T-cell (primary cell): ENCODE measurements at places on chromosomes 7 and 10. TPM values are rescaled to one million over a fixed set of nuclear protein-coding genes. Genes with fewer than 3 reads are reported as not detected.

DNA sequence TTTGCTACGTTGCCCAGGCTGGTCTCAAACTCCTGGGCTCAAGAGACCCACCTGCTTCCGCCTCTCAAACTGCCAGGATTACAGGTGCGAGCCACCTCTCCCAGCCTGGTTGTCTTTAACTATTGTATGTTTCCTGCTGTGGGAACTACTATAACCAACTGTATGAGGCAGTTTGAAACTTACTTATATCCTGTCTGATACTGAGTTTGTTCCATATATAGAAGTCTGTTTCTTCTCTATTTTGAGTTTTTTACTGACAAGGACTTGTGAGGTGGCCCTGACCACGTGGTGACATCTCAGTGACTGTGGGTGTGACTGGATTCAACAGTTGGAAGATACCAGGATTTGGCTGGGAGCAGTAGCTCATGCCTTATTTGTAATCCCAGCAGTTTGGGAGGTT lies 14.2 kb downstream of the FBH1 start:
- DNase-seq, result no peak

DNA sequence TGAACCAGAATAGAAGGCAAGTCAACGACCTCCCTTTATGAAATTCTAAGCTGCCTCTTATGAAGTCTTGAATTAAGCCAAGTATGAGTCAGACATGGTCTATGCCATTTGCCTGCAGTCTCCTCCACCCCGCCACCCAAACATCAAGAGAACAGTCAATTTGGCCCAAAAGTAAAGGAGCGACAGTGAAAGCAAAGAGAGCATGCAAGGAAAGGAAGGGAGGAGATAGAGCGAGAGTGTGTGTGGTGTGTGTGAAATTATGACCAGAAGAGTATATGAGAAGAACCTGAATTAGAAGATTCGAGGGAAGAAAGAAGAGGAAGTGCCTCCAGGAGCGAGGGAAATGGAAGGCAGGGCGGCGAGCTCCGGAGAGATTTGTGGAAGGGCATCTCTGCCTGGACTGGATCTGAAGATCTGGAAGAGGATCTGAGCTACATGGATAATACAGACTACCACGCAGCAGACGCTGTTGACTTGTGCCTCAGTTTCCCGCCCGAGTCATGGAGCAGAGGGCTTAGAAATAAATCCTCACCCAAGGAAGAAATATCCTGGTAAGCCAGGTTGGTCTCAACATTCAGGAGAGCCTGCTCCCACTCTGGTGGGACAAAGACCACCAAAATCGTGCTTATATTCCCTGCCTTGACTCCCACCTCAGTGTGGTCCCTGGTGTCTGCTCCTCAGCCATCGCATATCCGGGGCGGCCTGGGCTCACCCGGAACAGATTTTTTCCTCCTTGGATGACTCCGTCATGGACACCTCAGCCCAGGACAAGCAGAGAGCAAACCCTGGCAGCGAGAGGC lies 459 bp downstream of the ZDHHC6 start:
- no peak for DNase-seq

The ZNF727 gene
- total RNA-seq, result 0.85 TPM

The BEND7 gene
- total RNA-seq, result not detected

GRCh38 chr7:121360564-121360963 lies 31.8 kb downstream of the WNT16 start:
- DNase-seq, result no peak

- DNase-seq, result no peak
Measured at GRCh38 chr10:130218936-130219335, 82.7 kb downstream of the GLRX3 start.

The FGFBP3 gene
- total RNA-seq, result 2.1 TPM

GRCh38 chr7:15838265-15838664 lies 151.8 kb upstream of the MEOX2 start:
- DNase-seq, result no peak

- DNase-seq, result no peak
Measured at GRCh38 chr10:125592897-125593296, 90.1 kb downstream of the TEX36 start.

GRCh38 chr10:95791425-95791979 lies 35.5 kb downstream of the ENTPD1 start:
- no peak for DNase-seq

DNA sequence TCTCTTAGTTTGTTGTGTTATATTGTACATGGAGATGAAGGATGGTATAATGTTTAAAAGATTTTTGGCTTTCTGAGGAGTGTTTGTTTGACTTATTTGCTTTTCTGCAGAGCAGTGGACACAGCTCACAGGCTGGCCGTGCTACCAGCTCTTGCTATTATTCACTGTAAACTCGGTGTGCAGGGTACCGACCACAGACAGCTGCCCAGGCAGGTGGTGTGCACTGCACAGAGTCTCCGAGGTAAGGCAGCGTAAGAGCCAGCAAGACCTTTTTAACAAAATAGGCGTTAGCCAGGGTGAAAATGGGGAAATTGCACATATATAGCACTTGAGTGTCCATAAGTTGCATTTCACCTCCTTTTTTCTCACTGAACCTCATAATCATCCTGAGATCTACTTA lies 438.0 kb downstream of the CNTNAP2 start:
- DNase-seq, result no peak

DNA sequence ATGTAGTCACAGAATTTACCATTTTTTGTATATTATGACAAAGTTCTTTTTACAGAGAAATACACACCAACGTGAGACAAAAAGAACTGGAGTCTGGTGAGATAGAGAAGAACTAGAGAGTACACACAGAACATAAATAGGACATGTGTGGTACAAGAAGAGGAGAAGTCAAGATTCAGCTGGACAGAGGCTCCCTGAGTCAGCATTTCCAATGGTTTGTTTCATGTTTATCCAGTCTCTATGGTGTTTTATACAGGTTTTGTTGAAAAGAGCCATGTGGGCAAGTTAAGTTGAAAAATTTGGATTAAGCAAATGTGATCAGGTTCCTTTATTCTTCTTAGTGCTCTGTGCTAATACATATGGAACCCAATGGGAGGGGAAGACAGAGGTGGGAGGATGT lies 105.5 kb upstream of the AKR1E2 start:
- DNase-seq, result no peak

GRCh38 chr10:99628923-99629624 lies 8.8 kb upstream of the SLC25A28 start:
- DNase-seq, result no peak

DNA sequence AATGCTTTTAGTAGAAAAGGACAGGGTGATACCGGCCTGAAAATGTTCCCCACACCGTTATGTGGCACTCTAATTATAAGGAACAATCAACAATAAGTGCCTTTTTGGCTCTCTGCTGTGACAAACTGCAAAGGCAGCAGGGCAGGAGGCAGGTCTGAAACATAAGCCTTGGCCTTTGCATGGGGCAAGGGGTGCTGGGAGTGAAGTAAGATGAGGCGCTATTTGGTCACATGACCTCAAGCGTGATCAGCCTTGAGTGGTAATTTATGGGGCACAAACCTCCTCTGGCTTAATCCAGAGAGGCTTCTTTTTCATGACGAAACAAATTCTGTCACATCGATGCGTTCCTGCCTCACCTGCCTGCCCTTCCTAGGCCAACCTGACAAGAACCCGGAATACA lies 202.7 kb downstream of the TAX1BP1 start:
- no peak for DNase-seq

GRCh38 chr7:100604028-100604975 lies 2.1 kb downstream of the PCOLCE start:
- DNase-seq, result peak; percentile 70

The ENO4 gene
- not detected for total RNA-seq

DNA sequence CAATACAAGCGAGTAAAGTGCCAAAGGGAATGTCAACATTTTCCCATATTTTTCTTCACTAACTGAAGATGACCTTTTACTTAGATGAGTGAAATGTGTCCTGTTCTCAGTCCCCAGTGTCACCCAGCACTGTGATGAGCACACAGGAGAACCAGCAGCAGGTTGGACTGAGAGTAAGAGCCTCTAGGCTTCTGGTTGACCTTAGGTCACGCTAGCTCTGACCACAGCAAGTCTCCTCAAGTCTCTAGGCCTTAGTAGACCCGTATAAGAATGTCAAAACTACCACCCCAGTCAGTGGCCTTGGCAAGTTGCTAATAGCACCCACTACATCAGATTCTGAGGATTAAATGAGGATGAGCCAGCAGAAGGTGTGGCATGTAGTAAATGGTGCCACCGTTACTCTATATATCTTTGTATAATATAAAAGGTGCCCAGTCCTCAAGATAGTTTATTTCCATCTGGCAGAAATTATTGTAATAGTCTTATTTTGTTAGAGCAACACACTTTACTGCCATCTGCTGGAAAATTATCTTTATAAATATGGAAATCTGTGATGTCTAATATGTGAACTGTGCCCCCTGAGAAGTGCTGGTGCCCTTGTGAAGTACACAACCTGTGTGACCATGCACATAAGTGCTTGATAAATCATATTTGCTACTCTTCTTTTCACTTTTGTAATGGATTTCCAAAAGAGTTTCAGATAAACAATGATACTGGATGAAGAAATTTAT lies 75.7 kb downstream of the SPAG6 start:
- DNase-seq, result no peak

- no peak for DNase-seq
Measured at GRCh38 chr7:151819866-151820265, 57.0 kb downstream of the PRKAG2 start.

The HMX3 gene
- total RNA-seq, result 0.33 TPM

- DNase-seq, result no peak
Measured at GRCh38 chr10:8581521-8582225, 527.2 kb downstream of the GATA3 start.

GRCh38 chr7:91556956-91557650 lies 292.9 kb downstream of the FZD1 start:
- DNase-seq, result no peak

The MRLN gene
- not detected for total RNA-seq

The GPR26 gene
- total RNA-seq, result not detected

The C7orf33 gene
- total RNA-seq, result not detected

DNA sequence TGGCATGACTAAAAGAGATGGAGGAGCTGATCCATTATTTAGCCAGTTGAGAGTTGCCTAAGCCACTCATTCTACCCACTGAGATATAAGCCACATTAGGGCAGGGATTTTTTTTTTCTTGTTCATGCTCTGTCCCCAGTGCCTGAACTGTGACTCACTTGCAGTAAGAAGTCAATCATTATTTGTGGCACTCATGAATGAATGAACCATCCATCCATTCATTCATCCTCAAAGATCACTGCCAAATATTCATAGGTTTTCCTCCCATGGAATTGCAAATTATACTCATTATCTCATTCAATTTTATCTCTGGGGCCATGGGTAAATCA lies 22.8 kb upstream of the ARID5B start:
- DNase-seq, result no peak

The THSD7A gene
- 0.08 TPM for total RNA-seq

DNA sequence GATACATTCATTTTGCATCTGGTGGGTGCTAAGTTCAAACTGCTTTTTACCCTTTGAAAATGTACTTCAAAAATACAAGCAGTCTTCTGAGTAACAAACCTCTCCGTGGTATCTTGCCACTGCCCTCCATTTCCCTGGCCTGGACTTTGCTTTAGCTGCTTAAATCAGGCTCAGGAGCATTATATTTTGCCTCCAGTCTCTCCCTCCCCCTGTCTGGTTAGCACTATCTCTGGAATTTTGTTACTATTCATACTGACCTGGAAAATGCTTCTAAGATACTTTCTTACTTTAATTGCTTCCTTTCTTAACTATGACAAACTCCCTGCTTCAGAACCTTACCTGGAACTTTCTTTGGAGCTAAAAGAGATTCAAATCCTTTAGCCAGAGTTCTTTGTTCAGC lies 369.8 kb downstream of the GFRA1 start:
- no peak for DNase-seq

- DNase-seq, result no peak
Measured at GRCh38 chr7:24401628-24402593, 117.9 kb downstream of the NPY start.

The WDR37 gene
- 36.3 TPM for total RNA-seq

The LIPM gene
- total RNA-seq, result not detected

GRCh38 chr7:70263471-70264255 lies 665.4 kb downstream of the AUTS2 start:
- no peak for DNase-seq

- DNase-seq, result no peak
Measured at GRCh38 chr7:39228946-39229345, 251.2 kb downstream of the POU6F2 start.

The MYOZ1 gene
- not detected for total RNA-seq

GRCh38 chr7:52320610-52321009 lies 714.8 kb upstream of the POM121L12 start:
- DNase-seq, result no peak

The ADRA2A gene
- total RNA-seq, result 0.09 TPM

DNA sequence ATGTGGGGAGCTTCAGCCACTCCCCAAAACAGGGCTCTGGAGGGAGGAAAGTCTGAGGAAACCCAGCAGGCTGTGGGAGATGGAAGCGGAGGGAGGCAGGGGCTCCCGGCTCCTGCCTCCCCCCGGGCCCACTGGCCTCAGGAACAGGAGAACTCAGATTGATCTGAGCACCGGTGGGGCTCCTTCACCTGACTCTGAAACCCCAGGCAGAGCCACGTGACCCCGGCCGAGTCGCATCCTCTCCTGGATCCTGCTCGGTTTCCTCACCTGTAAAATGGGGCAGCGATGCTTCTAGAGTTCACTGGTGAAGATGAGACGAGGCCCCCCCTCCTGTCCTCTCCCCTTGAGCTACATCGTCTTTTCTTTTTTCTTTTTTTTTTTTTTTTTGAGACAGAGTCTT lies 33.6 kb downstream of the TCERG1L start:
- no peak for DNase-seq

The TRIL gene
- not detected for total RNA-seq

The UPK3BL2 gene
- 115 TPM for total RNA-seq

The EFCAB10 gene
- 1.1 TPM for total RNA-seq

DNA sequence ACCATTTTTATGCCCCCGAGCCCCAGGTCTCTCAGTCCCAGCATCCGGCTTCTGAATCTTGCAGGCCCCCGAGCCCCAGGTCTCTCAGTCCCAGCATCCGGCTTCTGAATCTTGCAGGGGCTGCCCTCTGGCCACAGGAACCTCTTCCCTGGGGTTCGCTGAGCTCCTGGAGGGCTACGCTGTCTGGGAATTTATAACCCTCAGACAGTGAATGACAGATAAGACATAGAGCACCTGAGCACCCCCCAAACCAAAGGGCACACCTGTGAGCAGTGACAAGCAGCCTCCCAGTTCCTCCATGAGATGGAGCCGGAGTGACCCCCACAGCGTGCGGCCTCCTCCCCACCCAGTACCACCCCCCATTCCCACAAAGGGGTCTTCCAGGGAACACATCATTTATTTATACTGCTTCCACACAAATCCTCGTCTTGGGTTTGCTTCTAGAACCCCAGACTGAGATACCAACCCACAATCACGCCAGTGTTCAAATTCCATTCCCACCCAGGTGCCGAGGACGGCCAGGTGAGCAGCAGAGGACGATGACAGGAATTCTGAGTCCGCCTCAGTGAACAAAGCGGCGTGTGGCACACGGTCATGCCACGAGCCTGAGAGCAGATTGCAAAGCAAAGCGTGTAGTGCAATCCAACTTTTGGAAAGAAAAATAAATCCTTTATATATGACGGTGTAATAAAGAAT lies 57.7 kb upstream of the FAM20C start:
- no peak for DNase-seq

The DYDC2 gene
- not detected for total RNA-seq

The OR9A2 gene
- not detected for total RNA-seq

- no peak for DNase-seq
Measured at GRCh38 chr10:102641402-102641801, 2.9 kb upstream of the TRIM8 start.

GRCh38 chr7:41955893-41956675 lies 253.2 kb upstream of the INHBA start:
- no peak for DNase-seq

- no peak for DNase-seq
Measured at GRCh38 chr7:96297876-96298275, 24.0 kb downstream of the SLC25A13 start.
